ENCODE measurements at places on chromosomes 16 and 17.

GRCh38 chr17:51398687-51399086 is 138.3 kb downstream of the UTP18 start:
- no peak for DNase-seq

DNA sequence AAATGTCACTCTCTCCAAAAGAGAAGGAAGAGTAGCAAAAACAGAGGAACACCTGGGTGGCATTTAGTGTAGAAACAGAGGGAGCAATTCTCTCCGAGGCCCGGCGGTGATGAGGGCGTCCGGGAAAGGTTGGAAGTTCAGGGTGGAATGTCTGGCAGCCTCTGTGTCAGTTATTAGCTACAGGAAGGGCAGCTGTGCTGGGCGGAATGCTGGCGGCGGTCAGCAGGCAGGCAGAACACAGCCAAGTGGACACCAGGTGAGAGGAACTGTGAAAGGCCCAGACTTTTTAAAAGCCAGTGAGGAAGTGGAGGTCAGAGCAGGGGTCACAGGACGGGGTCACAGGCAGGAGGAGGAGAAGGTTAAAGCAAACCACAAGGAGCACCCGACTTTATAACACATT is 238.1 kb downstream of the NTN1 start:
- DNase-seq: peak; percentile 17

DNA sequence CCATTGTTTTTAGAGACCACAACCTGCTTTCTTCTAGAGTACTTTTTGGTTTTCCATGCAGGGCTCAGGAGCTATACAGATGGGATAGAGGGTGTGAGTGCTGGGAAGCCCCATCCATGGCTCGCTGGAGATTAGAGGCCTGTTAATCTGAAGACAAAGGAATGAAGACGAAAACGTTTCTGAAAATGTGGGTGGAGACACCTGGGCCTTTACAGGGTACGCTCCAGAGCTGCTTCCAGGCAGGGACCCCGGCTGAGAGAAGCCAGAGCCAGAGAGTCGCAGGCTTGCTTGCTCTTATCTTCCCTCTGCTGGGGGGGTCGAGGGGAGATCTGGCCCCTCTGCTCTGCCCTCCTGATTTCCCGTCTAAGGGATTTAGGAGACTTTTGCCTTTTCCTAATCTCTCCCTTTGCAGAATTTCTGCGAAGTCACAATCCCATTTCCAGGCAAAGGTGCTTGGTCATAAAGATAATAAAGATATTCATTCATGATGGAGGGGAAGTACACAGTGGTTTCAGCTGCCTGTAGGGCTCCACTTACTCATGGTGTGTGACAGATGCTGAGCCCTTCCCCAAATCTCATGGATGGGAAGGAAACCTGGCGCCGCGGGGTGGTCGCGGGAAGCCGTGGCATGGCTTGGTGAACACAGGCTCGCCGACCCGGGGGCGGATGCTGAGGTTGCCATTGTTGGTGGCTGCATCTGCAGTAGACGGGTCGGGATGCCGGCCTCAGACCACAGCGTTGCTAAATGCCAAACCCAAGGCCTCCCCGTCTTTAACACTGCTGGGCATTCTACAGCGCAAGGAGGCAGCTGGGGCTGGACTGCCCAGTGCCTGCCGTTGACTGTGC is 4.8 kb upstream of the SOCS3 start:
- peak; percentile 72 for DNase-seq

DNA sequence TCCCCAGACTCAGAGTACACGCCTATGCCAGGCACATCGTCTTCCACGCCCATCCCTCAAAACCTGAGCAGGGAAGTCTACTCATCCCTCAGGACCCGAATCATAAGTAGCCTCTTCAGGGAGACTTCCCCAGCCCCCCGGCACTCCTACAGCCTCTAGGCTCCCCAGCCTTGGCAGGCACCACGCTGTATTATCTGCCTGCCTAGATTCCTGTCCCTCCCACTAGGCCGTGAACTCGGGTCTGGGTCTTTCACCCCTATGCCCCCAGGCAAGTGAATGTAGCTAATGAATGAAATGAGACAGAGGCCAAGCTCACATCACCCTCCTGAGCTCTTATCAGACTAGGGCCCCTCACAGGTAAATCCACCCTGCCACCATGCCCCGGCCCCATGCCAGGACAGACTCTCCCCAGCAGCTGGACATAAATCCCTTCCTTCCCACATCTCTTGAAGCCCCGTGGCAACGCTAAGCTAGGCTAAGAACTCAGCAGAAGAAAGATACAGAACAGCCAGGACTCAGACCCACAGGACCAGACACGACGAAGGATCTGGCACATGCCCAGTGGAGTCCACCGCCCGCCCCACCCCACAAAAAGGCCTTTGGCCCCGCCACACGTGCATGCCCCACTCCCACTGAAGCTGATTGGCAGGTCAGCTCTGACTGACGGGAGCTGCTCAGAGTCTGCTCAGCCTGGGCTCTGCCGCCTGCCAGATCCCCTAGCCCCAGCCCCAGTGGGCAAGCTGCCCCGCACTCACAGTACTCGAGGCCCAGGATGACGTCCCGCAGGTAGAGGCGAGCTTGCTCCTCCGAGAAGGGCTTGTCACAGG is 13.0 kb downstream of the CAMKK1 start:
- no peak for DNase-seq

- DNase-seq: peak; percentile 97
Measured at GRCh38 chr16:87581857-87582215, 20.5 kb upstream of the JPH3 start.

DNA sequence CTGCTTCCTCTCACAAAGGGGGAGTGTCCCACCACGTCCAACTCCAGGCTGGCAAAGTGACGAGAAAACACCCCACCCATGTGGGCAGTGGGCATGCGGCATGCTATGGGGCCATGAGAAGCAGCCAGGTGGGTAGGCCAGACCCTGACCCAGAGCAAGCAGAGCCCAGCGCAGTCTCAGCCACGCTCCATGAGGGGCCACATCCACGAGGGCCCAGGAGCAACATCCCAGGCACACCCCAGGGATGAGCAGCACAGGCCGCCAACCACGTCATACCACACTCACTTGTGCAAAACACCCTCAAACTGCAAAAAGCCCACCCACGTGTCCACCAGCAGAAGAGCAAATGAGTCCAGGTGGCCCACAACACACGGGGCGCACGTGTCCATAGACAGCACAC is 117.0 kb downstream of the ZNF778 start:
- DNase-seq: no peak

DNA sequence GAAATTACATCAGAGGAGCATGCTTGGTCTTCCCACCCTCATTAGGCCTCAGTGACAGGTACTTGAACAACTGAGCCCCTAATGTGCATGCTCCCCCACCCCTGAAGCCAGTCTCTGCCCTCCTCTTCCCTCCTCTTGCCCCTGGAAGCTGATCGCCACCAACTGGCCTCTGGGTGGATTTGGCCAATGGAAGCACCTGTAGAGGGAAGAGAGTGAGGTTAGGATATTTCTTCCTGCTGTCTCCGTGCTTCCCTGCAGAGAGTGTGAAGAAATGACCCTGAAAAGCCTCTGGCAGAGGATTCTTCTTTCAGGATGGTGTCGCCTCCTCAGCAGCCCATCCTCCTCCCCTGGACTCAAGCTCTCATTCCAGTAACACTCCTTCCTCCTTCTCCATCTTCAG is 5.9 kb upstream of the CBLN1 start:
- no peak for DNase-seq

- no peak for DNase-seq
Measured at GRCh38 chr17:29178750-29179231, 1.4 kb downstream of the MYO18A start.

DNA sequence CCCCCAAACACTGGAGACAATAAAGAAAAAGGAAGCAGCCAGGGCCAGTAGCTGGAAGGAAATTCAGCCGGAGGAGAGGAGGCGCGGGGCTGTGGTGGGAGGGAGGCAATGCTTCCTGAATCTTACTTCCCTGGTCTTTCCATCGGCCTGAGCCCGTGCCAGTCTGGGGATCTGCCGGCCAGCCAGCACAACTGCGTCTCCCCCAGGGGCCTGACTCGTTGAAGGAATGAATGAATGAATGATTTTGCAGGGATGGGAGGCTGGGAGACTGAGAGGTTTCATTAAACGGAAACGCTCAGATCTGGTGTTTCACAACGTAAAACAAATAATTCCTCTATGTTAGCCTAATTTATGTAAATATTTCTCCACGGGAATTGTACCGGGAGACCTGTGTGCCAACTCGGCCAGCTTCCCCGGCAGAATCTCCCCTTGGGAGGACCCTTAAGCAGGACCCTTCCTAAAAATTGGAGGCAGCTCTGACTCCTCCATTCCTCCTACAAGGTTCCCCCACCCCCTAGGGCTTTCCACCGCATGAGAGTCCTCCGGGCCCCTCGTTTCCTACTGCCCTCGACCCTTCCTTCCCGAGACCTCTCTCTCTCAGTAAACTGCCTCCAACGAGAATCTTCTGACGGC is 1.3 kb upstream of the BAIAP2 start:
- DNase-seq: no peak

DNA sequence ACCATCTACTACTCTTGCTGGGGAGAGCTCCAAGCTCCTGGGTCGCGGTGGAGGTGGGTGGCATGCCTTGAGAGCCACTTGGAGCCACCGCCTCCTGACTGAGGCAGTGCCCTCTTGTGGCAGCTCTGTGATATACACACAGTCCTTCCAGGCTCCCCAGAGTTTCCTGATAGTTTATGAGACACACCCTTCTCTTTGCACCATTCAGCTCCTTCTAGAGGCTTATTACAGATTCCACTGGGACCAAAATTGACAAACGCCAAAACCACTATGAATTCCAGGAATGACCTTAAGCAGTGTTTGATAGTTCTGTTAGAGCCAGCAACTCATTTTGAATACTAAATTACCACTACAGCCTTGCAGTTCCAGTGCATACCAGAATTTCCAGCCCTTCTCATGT is 170.1 kb upstream of the CDH13 start:
- DNase-seq: peak; percentile 56

- no peak for DNase-seq
Measured at GRCh38 chr17:58377661-58378060, 25.7 kb upstream of the SUPT4H1 start.

- DNase-seq: no peak
Measured at GRCh38 chr16:50386139-50386538, 17.4 kb upstream of the BRD7 start.

DNA sequence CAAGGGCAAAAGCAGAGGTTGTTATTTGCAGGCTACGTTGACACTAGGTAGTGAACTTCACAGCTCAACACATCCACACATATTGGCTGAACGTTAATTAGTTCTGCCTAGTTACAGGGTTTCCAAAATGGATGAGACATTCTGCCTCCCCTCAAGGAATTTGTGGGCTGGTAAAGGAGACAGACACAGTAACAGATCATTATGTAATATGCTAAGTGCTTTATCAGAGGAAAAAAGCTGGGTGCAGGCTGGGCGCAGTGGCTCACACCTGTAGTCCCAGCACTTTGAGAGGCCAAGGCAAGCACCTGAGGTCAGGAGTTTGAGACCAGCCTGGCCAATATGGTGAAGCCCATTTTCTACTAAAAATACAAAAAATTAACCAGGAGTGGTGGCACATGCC is 26.2 kb downstream of the BMERB1 start:
- DNase-seq: no peak

DNA sequence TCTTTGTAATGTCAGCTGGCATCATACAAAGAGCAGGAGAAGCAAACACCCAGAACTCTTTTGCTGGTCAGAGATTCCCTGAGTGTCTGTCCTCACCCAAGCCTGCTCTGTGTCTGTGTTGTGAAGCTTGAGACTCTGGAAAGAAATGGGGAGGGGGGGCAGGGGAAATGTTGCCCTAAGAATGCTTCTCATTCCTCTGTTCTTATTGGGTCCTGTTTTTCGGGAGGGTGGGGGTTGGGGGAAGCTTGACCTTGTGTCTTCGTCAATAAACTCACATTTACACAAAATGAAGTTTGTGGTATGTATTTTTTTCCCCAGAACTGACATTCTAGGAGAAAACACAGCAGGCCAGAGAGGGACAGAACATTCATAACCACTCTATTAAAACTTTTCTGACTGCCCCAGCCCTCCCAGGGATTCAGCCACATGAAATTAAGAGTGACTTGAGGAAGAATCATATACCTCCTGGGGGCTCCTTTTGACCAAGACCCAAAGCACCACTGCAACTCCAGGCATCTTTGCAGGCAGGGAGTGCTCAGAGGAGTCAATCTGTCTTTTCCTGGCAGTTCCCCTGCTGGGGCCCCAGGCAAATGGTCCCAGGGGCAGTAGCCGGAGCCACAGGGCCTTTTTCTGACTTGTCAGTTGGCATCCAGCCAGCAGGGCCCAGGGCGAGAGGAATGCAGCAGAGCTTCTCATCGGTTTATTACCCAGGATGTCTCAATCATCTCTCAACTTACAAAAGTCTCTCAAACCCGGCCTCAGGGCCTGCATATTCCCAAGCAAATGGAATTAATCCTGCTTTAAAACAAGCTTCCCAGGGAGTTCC is 5.1 kb upstream of the RASL10B start:
- DNase-seq: peak; percentile 77

GRCh38 chr17:65489413-65490155 is 71.9 kb downstream of the AXIN2 start:
- DNase-seq: no peak

DNA sequence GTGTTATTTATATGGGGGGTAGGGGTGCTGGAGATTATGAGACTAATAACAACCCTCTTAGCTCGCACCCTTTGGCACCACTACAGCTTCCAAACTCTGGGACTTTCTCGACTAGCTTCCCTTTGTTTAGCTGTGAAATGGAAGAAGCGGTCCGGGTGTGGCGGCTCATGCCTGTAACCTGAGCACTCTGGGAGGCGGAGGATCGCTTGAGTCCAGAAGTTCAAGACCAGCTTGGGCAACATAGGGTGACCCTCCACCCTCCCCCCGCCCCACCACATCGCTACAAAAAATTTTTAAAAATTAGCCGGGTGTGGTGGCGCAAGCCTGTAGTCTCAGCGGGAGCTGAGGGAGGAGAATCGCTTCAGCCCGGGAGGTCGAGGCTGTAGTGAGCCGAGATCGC is 814 bp upstream of the CDH3 start:
- DNase-seq: no peak

DNA sequence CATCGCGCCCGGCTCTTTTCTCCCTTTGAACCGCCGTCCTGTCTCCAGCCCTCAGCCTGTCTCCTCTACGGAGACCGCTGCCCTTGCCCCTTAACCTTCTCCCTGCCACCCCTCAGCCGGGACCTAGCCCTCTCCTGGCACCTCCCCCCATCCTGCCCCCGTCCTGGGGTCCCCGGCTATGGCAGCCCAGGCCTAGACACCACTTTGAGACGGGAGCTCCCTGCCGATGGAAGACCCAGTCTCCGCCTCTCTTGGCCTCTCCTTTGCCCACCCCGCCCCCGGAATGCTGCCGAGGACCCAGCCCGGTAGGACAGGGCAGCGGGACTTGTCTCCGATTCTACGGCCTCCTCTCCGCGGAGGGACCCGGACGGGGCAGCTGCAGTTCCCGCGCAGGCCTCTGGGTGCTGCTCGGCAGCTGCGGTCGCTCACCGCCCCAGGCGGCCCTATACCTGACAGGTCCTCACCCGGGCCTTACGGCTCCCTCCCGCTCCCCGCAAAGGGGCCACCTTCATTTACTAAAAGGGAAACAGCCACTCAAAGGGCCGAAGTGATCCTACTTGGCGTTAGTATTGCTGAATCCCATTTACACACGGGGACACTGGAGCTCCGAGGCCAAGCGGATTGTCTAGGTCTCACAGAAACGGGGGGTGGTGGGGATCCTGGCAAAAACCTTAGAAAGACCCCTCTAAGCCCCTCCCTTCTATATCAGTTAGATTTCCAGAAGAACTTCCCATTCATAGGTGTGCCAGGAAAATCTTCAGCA is 32.6 kb upstream of the TAC4 start:
- peak; percentile 50 for DNase-seq
